ENCODE measurements at places on chromosomes 3 and 15. TPM values are rescaled to one million over a fixed set of nuclear protein-coding genes. Genes with fewer than 3 reads are reported as not detected.

DNA sequence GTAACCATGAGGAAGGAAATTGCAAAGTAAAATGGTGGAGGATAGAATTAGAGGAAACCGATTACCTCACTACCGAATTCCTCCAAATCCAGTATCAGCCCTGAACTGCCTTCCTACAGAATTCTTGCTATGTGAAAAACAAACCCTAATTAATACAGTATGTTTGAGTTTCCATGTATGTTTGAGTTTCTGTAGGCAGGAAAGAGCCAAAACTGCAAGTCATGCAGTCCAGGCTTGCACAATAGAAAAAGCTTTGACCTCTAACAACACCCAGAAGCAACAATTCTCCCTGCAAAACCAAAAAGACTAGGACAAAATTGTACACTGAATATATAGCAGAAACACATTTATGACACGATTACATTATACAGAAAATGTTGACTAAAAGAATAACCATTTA is 614.8 kb downstream of the DIPK2A start:
- no peaks in the 10 kb centered on the region for H3K4me1 ChIP-seq
- H3K27ac ChIP-seq = no peak overlapping the region
- H3K27me3 ChIP-seq = no peaks in the 10 kb centered on the region
- DNase-seq = no peak
- H3K4me3 ChIP-seq = no peak overlapping the region

DNA sequence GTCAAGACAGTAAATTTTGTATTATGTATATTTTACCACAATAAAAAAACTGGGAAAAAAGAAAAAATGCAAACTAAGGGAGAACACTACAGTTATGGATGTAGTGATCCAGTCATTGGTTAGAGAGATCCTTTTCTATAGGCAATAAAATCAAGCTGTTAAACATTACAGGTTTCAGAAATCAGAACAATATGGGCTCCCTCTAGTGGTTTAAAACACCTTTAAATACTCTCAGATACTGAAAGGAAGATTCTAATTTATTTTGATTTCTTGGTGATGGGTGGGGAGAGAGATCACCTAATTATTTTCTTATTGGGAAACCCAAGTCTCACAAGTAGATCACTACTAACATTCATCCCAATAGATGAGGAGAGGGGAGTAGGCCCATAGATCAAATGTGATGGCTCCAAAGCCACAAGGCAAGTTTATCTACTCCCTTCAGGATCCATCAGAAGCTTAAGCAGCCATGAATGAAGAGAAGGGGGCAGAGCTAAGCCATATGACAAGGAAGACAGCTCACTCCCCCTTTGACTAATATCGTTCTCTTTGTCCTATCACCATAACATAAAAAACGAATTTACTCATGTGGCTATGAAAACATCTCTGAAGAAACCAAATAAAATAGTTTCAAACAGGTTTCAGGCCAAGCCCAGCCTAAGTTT is 118.6 kb downstream of the ANO10 start:
- DNase-seq = no peak
- H3K36me3 ChIP-seq = peaks cover 8% of the 10 kb centered on the region
- no peaks in the 10 kb centered on the region for H3K4me1 ChIP-seq
- no peak overlapping the region for H3K27ac ChIP-seq
- H3K4me3 ChIP-seq = no peak overlapping the region

DNA sequence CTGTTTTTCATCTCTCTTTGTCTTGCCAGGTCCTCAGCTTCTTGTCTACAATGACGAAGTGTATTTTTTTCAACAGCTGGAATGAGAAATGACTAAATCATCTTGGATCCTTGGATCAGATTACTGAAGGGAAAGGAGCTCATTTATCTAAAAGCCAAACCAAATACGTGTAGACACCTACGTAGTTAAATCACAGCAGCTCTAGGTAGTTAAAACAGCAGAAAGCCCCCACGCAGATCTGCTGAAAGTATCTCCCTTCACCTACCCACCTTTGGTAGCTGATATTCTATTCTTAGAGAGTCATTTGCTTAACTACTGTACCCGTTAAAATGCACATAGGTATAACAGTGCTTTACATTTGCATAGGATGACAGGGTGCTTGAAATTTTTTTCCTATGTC is 105.5 kb upstream of the WNT5A start:
- no peaks in the 10 kb centered on the region for H3K36me3 ChIP-seq
- H3K27ac ChIP-seq = no peak overlapping the region
- peaks cover 68% of the 10 kb centered on the region for H3K27me3 ChIP-seq
- H3K4me1 ChIP-seq = no peaks in the 10 kb centered on the region
- H3K4me3 ChIP-seq = no peak overlapping the region
- DNase-seq = no peak

- H3K4me1 ChIP-seq = no peaks in the 10 kb centered on the region
- H3K27me3 ChIP-seq = no peaks in the 10 kb centered on the region
- H3K27ac ChIP-seq = no peak overlapping the region
- H3K4me3 ChIP-seq = no peak overlapping the region
- no peak for DNase-seq
Observed at GRCh38 chr3:189914799-189915198, 205.9 kb downstream of the P3H2 start.

DNA sequence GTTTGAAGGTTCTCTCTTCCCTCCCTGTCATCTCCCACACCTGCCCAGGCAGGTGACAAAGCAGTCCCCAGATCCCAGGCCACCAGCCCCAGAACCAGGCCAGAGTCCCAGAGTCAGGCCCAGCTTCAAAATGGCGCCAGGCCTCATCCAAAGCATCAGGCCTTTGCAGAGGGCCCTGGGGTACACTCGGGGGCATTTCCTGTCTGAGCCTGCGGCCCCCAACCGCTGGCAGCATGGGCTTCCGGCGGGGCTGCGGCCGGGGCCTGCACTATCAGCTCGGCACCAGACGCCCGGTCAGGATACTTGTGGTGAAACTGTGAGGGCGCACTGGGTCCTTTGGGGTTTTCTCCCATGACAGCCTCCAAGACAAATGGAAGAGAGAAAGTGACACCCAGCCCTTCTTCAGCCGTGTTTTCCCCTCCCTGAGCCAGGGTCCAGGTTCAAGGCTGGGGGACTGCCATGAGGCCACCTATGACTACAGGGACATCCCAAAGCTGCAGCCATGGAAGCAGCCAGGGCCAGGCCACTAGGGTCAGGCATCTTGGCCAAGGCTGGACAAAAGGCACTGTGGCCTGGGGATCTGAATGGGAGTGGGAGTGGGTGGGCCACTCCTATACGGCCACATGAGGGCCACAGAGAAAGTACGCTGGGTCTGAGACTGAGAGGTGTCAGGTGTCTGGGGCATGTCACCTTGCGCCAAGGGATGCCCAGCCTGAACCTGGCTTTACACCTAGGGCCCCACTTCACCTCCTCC is 33.9 kb downstream of the RPN1 start:
- H3K36me3 ChIP-seq = peaks cover 81% of the 10 kb centered on the region
- no peaks in the 10 kb centered on the region for H3K27me3 ChIP-seq
- DNase-seq = no peak
- H3K4me1 ChIP-seq = no peaks in the 10 kb centered on the region
- H3K27ac ChIP-seq = no peak overlapping the region

- H3K4me3 ChIP-seq = no peak overlapping the region
- no peaks in the 10 kb centered on the region for H3K27me3 ChIP-seq
- H3K36me3 ChIP-seq = no peaks in the 10 kb centered on the region
- H3K27ac ChIP-seq = no peak overlapping the region
- DNase-seq = peak; percentile 64
Observed at GRCh38 chr3:2354702-2355101, 256.0 kb downstream of the CNTN4 start.

DNA sequence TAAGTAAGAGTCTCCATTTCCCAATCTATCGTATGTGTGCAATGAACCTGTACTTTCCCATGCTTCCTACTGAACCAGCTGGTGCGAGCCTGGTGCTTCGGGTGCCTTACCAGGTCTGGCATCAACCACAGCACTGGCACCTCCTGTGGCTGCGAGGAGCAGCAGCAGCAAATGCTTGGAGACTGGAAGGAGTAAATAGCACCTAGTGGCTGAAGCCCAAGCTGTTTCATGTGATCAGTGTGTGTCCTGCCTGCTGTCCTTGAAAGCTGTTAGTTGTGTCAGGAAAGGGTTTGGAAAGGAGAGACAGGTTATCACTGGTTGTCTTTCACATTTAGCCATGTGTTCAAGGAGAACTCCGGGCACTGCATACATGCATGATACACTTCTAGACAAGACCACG is 31.8 kb downstream of the PCOLCE2 start:
- H3K27ac ChIP-seq = no peak overlapping the region
- H3K27me3 ChIP-seq = no peaks in the 10 kb centered on the region
- peaks cover 11% of the 10 kb centered on the region for H3K4me1 ChIP-seq
- H3K36me3 ChIP-seq = no peaks in the 10 kb centered on the region
- DNase-seq = peak; percentile 87

GRCh38 chr3:27081566-27081965 is 287.6 kb downstream of the NEK10 start:
- H3K36me3 ChIP-seq = no peaks in the 10 kb centered on the region
- no peaks in the 10 kb centered on the region for H3K4me1 ChIP-seq
- no peak overlapping the region for H3K4me3 ChIP-seq
- no peak overlapping the region for H3K27ac ChIP-seq
- no peak for DNase-seq
- H3K27me3 ChIP-seq = no peaks in the 10 kb centered on the region

GRCh38 chr15:29568840-29569532 is 253.3 kb downstream of the TJP1 start:
- peak; percentile 78 for DNase-seq
- H3K27me3 ChIP-seq = peaks cover 20% of the 10 kb centered on the region
- peaks cover 6% of the 10 kb centered on the region for H3K4me1 ChIP-seq
- no peak overlapping the region for H3K27ac ChIP-seq
- H3K4me3 ChIP-seq = peak overlapping the region; percentile 77
- no peaks in the 10 kb centered on the region for H3K36me3 ChIP-seq

DNA sequence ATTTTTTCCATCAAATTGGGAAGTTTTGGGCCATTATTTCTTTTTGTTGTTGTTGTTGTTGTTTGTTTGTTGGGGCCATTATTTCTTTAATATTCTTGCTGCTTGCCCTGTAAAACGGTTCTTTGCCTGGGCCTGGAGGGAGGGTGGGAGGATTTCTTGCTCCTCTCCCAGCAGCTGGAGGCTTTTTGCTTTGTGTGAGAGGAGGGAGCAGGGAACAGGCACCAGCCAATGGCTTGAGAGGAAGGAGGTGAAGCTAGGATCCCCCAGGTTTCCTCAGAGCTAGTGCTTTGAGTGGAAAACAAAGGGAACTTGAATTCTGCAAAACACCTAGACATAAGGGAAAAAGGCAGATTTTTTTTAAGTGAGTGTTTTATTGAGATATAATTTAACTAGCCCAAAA is 61.2 kb upstream of the DNAJC19 start:
- H3K27me3 ChIP-seq = no peaks in the 10 kb centered on the region
- no peaks in the 10 kb centered on the region for H3K4me1 ChIP-seq

- H3K27ac ChIP-seq = no peak overlapping the region
- H3K4me1 ChIP-seq = no peaks in the 10 kb centered on the region
- no peak for DNase-seq
- no peak overlapping the region for H3K4me3 ChIP-seq
- H3K27me3 ChIP-seq = no peaks in the 10 kb centered on the region
Observed at GRCh38 chr3:126781406-126781805, 77.4 kb downstream of the CHCHD6 start.

DNA sequence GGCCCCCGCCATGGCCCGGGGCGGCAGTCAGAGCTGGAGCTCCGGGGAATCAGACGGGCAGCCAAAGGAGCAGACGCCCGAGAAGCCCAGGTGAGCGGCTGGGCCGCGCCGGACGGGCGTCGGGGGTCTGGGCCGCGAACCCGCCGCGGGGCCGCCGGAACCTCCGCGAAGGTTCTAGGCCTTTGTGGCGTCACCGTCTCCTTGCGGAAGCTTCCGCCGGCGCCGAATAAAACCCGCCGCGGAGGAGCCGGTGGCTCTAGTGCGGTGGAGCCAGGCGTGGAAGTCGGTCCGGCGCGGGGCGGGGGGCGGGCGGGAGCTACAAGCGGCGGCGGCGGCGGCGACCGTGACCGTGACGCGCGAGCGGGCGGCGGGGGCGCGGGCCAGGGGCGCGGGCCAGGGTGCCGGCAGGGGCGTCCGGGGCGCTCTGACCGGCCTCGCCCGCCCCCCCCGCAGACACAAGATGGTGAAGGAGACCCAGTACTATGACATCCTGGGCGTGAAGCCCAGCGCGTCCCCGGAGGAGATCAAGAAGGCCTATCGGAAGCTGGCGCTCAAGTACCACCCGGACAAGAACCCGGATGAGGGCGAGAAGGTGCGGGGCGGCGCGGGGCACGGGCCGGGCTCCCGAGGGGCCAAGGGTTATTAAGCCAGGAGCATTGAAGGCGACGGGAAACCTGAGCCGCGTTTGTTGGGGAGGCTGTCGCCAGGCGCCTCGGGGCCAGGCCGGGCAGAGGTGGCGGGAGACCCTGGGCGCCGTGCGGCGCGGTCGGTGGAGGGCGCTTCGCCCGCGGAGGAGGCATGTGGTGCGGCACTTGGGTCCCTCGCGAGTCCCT is at the start of gene DNAJA4:
DNAJA4 (plus strand) TSS at position 259 of the 833 bp plus-strand sequence; CDS start at position 461, 202 bp downstream.
- H3K4me3 ChIP-seq = no peak within 1 kb of the TSS
- H3K4me1 ChIP-seq = no peaks in the 10 kb centered on the region
- no peak within 1 kb of the TSS for H3K27ac ChIP-seq
- DNase-seq = peak; percentile 74

GRCh38 chr3:173876476-173876875 is 478.9 kb downstream of the NLGN1 start:
- H3K27ac ChIP-seq = no peak overlapping the region
- no peak for DNase-seq
- no peaks in the 10 kb centered on the region for H3K27me3 ChIP-seq
- no peak overlapping the region for H3K4me3 ChIP-seq

DNA sequence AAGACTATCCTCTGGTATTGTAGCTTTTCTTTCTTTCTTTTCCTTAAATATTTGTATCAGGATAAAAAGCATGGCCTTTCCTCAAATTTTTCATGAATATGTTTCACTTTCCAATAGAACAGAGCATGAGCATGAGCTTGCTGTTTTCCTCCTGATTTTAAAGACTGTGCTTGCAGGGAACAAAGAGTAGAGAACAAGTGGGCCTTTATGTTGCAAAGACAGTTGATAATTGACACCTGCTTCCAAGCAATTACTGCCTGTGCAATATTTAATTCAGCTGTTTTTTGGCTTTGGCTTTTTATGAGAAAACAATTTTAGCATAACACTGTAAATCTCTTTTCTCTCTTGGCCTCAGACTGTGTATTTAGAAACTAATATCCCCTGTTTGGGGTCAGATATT is 263.6 kb upstream of the AZI2 start:
- no peak overlapping the region for H3K4me3 ChIP-seq
- H3K27me3 ChIP-seq = no peaks in the 10 kb centered on the region
- H3K27ac ChIP-seq = no peak overlapping the region
- H3K36me3 ChIP-seq = no peaks in the 10 kb centered on the region
- no peak for DNase-seq

GRCh38 chr3:192170659-192171058 is 556.7 kb downstream of the FGF12 start:
- no peaks in the 10 kb centered on the region for H3K36me3 ChIP-seq
- no peaks in the 10 kb centered on the region for H3K27me3 ChIP-seq
- H3K4me3 ChIP-seq = no peak overlapping the region

GRCh38 chr3:117495620-117496019 is 786.0 kb downstream of the TUSC7 start:
- DNase-seq = no peak
- H3K4me1 ChIP-seq = no peaks in the 10 kb centered on the region
- H3K4me3 ChIP-seq = no peak overlapping the region
- H3K36me3 ChIP-seq = no peaks in the 10 kb centered on the region

Gene EPHB3
- 36.9 TPM for total RNA-seq

Gene CLDN18
- total RNA-seq = 0.13 TPM

Gene ITIH3
- not detected for total RNA-seq

Gene CHRNA7
- 7.5 TPM for total RNA-seq

Gene MRPL46
- 23.9 TPM for total RNA-seq

Gene CTXN2
- 0.13 TPM for total RNA-seq

Gene GABRB3
- total RNA-seq = 170 TPM

Gene ABHD10
- total RNA-seq = 27.9 TPM

Gene SERPINI2
- total RNA-seq = 0.45 TPM

Gene LHFPL4
- 6.7 TPM for total RNA-seq

Gene CELSR3
- total RNA-seq = 17.3 TPM

Gene GOLGA8G
- total RNA-seq = not detected

Gene ZNF385D
- 1.1 TPM for total RNA-seq

Data from endodermal cell (in vitro differentiated cells).